H7 (cell line): ENCODE measurements at places on chromosomes 6 and 20.

GRCh38 chr6:165854061-165854862, 191.2 kb upstream of the PDE10A start:
- peak; percentile 82 for DNase-seq

DNA sequence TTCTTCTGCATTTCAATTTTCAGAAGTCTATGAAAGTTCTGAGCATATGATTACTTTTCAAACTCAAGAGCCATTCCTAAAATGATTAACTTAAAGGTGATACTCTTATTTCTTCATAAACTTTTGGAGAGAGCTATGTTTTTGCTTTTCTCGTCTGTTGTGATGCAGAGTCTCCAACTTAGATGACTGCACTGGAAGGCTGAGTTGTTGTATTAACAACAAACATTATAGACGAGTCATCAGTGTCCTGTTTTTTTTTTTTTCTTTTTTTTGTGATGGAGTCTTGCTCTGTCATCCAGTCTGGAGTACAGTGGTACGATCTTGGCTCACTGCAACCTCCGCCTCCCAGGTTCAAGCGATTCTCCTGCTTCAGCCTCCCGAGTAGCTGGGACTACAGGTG, 101.9 kb downstream of the CD109 start:
- no peak for DNase-seq

DNA sequence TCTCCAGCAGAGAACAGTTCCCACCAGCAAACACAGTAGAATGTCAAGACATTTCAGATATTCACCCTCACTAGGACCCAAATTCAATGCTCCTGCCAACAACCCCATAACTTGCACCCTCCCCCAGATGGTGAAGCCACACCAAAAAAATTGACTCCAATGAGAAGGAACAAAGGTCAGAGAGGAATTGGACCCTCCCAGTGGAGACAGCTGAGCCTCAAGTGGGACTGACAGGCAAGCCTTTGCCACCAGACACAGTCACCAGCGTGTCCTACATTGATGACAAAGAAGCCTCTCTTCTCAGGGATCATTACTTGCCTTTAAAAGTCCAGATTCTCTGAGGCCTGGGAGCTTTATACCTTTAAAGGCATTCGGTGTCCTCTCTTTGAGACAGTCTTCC, 64.8 kb downstream of the HIVEP2 start:
- DNase-seq: no peak

GRCh38 chr6:135451617-135452190, 45.8 kb downstream of the AHI1 start:
- DNase-seq: no peak

DNA sequence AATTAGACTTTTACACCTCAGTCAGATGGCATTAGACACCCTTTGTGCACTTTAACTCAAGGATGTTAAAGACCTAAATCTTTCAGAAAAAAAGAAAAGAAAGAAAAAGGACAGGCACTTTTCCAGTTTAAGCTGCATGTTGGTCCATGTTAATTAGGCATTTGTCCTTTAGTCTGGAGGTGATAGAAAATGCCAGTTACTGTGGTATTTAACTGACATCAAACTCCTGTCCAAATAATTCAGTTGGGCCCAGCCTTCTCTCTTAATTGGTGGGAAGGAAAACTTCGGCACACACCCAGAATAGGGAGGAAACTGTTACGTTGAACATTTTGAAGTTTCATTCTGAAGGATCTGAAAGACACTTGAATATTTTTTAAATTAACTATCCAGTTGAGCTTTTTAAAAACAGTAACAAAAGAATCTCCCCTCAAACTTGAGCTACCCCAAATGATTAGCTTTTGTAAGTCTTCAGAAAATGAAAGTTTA, 30.3 kb downstream of the RREB1 start:
- no peak for DNase-seq

- no peak for DNase-seq
Measured at GRCh38 chr20:20331817-20332216, 36.1 kb upstream of the INSM1 start.

GRCh38 chr6:2615251-2615650, 135.5 kb downstream of the MYLK4 start:
- DNase-seq: no peak

DNA sequence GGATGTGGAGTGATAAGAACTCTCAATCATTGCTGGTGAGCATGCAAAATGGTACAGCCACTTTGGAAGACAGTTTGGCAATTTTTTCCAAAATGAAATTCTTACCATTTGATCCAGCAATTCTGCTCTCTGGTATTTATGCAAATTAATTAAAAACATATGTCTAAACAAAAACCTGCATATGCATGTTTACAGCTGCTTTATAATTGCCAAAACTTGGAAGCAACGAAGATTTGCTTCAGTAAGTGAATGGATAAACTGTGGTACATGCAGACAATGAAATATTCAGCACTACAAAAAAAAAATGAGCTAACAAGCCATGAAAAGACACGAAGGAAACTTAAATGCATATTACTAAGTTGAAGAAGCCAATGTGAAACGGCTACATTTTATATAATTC, 55.5 kb upstream of the SMLR1 start:
- DNase-seq: no peak

DNA sequence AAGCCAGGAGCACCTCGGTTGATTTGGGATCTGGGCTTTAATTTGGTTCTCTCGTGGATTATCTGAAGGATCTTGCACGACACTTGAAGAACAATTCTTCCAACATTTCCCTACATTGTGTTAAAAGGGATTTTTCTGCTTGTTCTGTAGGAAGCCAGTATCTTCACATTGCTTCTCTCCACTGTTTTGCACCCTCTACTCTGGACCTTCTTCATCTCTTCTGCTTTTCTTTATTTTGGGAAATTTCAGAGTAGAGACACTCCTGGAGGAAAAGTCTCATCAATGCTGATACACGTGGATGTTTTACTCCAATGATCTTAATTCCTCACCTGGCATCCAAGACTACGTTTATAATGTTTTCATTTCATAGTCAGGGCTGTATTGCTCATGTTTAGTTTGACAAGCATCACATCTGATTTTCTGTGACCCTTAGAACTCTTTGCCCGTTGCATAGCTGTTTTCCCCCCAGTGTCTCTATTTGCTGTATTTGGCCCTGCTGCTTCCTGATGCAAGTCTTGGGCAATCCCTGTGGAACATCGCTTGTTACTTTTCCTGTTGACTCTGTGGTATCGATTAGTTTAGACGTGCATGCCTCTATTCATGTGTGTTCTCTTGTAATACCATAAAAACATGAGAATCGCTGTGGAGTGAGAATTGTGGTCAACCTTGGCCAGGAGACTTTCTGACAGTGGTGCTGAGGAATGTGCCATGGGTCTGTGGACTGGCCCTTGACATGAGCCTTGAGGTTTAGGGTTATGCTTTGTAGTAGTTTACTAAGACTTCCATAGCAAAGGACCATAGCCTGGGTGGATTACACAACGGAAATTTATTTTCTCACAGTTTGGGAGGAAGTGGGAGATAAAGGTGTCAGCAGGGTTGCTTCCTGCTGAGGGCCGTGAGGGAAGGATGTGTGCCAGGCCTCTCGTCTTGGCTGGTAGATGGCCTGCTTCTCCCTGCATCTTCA, 12.5 kb downstream of the PLCB1 start:
- no peak for DNase-seq

DNA sequence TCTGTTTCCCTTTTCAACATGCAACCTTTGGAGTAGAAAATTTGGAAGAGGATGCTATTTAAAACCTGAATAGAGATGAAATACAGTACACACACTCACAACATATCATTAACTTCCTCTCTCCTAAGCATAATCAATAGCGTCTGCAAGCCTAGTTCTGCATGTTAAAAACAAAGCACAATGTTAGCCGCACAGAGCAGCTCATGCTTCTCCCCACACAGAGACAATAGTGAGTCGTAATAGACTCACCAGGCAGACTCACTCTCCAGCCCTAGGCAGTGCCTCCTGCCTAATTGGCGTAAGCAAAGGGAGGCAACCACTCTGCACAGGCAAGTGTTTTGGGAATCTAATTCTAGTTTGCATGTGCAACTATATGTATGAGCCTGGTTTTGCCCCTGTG, 45.8 kb upstream of the ARID1B start:
- no peak for DNase-seq

- no peak for DNase-seq
Measured at GRCh38 chr6:162149786-162150185, 577.8 kb downstream of the PRKN start.

DNA sequence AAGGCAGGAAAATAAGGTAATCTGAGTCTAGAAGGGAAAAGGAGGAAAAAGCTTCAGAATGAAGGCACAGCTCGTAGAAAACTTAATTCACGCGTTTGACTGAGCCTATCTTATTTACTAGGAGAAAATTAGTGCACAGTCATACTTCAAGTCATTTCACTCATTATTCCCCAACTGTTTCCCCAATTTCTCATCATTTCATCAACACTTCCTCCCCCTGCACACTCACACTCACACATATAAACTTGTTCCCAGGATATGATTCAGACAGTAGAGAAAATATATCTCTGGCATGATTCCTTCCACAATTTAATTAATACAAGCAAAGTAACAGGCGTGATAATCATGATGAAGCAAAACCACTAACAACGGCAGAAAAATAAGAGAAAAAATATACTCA, 94.5 kb upstream of the F13A1 start:
- DNase-seq: no peak

DNA sequence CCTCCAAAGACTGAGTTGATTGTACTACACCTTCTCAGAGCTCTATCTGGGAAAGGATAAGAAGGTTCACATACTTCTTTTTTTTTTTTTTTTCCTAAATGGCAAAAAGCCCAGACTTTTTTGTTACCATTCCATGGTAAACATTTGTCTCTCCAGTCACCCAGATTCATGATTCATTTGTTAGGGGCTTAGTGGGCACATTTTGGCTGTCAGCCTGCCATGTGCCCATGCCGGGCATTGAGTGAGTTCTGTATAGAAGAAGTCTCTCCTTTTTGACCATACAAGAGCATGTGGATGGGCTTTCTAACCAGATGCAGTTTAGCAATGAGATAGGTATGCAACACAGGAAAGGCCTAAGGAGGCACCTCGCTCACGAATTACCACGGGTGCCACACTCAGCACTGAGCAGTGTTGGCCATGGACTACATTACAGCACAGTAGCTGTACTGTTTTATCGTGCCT, 447.5 kb upstream of the HSF2 start:
- DNase-seq: no peak

GRCh38 chr20:48839154-48839917, 11.5 kb upstream of the PREX1 start:
- no peak for DNase-seq

- no peak for DNase-seq
Measured at GRCh38 chr6:30267423-30267822, 54.2 kb upstream of the TRIM26 start.

DNA sequence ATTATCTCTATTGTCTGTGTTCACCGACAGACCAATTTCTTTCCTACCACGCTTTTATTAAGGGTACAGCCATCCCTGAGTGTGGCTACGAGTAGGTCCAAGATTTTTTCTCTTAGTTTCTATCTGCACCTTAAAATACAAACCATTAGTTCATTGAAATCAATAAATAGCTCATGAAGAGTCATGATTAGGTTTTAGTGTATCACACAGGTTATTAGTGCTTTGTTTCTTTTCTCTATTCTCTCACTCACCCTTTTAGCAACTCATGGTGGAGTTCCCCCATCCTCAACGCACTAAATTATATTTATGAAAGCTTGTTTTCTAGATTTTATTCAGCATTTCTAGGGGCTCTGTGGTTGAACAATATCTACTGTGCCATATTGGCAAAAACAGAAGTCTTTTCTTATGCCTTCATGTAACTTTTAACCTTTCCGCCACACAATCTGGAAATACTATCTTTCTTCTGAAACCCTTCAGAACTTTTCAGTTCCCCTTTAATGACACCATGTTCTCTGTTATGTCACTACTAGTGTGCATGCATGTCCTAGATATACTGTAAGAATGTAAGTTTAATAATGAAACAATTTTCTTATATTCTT, 128.2 kb upstream of the LAMA2 start:
- no peak for DNase-seq

- no peak for DNase-seq
Measured at GRCh38 chr6:148151896-148152643, 190.6 kb upstream of the SASH1 start.

GRCh38 chr6:170147832-170148708, 142.8 kb downstream of the DLL1 start:
- DNase-seq: peak; percentile 84

DNA sequence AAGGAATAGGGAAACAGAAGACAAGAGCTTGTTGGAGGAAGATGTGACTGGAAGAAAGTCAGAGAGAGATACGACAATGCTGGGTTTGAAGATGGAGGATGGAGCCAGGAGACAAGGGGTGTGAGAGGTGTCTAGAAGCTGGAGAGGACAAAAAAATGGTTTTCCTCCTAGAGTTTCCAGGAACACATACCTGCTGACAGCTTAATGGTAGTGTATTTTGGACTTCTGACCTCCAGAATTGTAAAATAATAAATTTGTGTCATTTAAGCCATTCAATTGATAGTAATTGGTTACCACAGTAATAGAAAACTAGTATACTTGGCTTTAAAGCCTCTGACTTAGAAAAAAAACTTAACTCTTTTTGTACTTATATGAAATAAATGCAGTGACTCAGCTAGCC, 3.6 kb downstream of the AIG1 start:
- no peak for DNase-seq

- DNase-seq: no peak
Measured at GRCh38 chr6:25025248-25025918, 89.6 kb upstream of the RIPOR2 start.

GRCh38 chr20:39268981-39269461, 306.9 kb downstream of the DHX35 start:
- DNase-seq: peak; percentile 85
